ENCODE measurements at places on chromosomes 3 and 15.

- DNase-seq, result no peak
Measured at GRCh38 chr3:59780209-59780608, 730.4 kb upstream of the CFAP20DC start.

DNA sequence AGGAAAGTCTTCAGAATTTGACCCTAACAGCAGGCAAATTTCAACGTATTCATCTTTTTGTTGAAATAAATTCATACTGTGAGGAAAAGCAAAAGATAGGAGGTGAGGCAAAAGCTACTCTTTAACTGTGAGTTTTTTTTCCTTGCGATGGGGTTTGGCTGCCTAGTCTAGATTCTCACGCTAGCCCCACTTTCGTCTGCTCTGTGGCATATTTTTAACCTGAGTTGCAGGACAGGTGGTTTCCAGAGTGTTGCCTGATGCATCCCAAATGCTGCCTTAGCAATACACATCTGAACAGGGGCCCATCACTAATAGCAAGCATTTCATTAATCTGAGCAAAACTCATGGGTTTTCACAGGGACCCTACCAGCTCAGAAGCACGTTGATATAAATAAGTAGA is 11.7 kb downstream of the PSMA4 start:
- no peak for DNase-seq

DNA sequence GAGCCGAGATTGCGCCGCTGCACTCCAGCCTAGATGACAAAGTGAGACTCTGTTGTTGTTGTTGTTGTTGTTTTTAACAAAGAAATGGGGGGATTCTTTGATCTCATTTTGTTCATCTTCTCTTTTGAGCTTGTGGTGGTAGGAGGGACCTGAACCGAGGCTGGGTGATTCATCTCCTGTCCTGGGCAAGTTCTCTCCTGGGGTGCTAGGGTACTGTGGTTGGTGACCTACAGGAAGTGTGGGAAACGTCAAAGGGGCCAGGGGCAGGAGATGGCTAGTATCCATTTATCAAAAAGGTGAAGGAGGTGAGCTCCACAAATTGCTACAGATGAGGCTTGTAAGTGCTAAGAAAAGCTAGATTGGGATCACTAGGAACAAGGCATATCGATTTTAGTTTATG is 14.3 kb downstream of the PPCDC start:
- DNase-seq, result no peak

DNA sequence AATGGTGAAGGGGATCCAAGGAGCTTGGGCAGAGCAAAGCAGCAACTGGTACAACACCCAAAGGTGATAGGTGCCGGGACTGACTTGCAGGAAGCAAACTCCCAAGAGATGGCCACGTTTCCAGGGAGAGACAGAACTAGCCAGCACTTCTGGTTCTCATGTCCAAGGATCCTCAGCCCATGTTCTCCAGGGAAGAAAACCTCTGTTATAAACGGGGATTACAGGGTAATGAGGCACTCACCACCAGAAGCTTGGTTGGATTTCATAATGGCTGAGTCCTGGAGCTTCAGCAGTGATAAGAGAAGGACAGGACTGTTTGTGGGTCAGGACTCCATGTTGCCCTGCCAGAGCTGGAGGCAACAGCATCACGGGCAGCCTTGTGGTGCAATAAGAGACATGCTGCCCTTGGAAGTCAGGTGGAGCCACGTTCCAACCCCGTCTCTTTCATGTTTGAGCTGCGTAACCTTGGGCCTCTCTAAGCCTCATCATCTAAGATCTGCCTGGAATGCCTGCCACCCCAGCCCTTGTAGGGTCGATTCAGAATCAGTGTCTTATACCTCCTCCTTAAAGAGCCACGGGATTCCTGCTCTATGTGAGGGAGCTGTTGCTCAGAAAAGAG is 181.0 kb downstream of the ABHD5 start:
- DNase-seq, result no peak

DNA sequence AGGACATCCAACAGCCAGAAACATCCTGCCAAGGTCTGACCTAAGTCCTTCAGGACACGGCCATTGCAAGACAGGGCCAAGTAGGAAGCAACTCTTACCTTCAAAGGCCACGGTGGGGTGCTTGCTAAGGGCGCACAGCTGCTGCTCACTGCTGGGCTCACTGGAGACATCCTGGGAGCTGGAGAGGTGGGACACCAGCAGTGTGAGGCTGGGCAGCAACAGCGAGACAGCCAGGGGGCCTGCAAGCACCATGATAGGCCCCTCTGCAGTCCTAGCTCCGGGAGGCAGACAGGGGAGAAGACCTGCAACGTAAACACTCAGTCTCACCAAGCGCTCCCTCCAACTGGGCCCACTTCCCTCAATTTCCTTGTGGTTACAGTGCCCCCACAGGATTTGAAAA is 79.2 kb downstream of the SEMA5B start:
- no peak for DNase-seq

Measured in suprapubic skin (tissue), 4 donors.